Left ventricle myocardium superior (tissue), 1 donor: ENCODE measurements at places on chromosomes 16 and 17.

- DNase-seq = no peak
Observed at GRCh38 chr16:85440744-85441143, 172.4 kb upstream of the GSE1 start.

DNA sequence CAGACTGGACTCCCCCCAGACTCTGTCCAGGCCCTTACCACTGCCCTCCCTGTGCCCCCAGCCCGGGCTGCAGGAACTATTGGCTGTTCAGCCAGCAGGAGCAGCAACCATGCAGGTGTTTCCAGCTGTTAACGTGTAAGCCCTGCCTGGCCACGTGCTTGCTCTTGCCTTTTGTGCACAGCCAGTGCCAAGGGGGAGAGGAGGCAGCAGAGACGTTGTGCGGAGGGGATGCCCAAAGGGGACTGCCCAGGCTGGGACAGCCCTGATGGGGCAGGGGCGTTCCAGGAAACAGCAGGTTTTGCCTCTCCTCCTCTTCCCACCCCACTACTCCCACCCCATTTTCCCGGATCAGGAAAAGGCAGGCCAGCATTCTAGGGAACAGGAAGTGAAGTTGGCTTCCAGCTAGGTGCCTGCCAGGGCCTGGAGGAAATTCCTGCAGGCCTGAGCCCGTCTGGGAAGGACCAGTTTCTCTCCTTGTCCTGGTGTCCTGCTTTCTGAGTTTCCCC, 16.7 kb upstream of the LASP1NB start:
- no peak for DNase-seq

GRCh38 chr16:68228652-68229051, 7.3 kb downstream of the ESRP2 start:
- DNase-seq = no peak

GRCh38 chr17:43392397-43392796, 6.4 kb upstream of the ARL4D start:
- DNase-seq = no peak

GRCh38 chr17:30590081-30590733, 113.0 kb downstream of the GOSR1 start:
- DNase-seq = no peak

GRCh38 chr17:56213031-56213430, 59.8 kb downstream of the ANKFN1 start:
- no peak for DNase-seq

- no peak for DNase-seq
Observed at GRCh38 chr16:27759301-27759871, 209.4 kb downstream of the KATNIP start.

DNA sequence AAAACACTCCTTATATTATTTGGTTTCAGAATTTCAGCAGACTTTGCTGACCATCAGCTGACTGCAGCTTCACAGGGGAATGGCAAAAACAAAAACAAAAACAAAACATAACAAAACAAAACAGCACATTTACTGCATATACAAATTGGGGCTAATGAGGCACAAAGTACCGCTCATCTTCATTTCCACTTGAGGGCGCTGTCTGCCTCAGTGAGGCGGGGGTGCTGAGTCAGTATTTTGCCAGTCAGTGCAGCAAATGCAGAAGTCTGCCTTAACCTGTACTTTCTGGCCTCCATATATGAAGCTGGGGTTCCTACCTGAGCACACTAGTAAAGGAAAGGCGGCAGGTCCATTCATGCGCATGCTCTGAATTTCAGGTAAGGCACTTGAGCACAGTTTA, 13.5 kb upstream of the DYNLRB2 start:
- DNase-seq = no peak

DNA sequence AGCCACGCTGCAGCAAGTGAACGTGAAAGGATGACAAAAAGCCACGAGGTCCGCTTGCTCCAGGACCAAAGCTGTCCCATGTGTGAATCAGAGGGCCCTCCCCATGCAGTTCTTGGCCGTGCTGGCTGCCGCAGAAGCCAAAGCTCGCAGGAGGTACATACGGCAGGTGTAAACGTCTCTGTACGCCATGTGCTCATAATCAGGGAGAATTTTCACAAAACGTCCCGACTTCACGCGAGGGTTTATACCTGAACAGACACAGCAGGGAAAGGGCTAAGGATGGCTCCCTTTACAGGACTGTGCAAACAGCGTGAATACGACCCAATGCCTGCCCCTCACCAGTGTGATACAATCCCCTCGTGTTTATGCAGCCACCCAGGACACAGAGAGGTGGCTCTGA, 25.3 kb downstream of the FBXO31 start:
- DNase-seq = no peak

GRCh38 chr16:29645694-29646187, 17.3 kb upstream of the SPN start:
- no peak for DNase-seq

DNA sequence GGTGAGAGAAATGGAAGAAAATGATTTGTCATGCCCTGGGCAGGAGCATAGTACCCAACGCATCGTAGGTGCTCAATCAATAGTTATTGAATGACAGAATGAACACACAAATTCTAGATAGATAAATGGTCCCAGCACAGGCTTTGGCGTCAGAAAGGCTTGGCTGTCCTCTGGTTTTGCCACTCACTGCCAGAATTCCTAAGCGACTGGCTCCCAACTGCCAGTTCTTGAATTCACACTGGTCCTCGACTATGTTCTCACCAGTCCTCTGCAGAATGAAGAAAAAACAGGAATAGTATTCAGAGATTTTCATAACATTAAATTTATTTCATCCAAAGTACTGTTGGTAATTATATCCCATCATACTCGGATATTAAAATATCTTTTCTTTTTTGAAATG, 163.1 kb upstream of the NOL11 start:
- DNase-seq = no peak

GRCh38 chr17:2815781-2816185, 19.5 kb downstream of the RAP1GAP2 start:
- DNase-seq = no peak

DNA sequence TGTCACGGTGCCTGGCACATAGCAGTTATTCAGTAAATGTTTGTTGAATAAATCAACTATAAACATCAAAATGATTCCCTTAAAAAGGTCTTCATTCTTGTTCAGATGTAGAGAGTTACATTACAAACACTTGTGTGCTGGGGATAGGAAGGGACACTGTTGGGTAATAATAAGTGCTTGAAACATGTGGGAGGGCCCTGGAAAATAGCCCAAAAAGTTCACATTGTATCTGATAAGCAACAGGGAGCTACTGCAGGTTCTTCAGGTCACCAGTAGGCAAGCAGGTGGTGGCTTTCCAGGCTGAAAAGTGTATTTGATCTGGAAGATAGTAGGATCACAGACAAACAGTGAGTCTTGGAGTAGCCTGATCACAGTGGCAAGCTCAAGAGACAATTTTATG, 19.0 kb upstream of the ZNF652 start:
- DNase-seq = no peak

- DNase-seq = no peak
Observed at GRCh38 chr17:62966426-62967204, 580 bp downstream of the TANC2 start.

DNA sequence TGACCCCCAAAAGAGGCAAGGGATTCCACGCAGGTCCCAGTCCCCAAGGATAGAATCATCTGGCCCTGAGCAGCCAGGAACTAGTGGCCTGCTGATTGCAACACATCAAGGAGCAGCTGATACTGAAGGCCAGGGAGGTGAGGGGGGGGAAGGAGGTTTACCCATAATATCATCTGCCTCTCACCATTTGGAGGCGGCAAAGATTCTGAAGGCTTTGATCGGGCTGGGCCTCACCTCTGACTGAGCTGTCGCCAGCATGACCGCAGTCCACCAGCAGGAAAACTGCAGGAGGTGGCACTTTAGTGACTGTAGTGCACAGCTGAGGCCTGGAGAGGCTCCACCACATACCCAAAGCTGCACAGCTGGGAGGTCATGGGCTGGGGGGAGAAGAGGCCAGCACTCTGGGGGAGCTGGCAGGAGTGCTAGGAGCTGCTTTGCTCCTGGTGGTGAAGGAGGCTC, 20.5 kb upstream of the ITGA3 start:
- DNase-seq = no peak

DNA sequence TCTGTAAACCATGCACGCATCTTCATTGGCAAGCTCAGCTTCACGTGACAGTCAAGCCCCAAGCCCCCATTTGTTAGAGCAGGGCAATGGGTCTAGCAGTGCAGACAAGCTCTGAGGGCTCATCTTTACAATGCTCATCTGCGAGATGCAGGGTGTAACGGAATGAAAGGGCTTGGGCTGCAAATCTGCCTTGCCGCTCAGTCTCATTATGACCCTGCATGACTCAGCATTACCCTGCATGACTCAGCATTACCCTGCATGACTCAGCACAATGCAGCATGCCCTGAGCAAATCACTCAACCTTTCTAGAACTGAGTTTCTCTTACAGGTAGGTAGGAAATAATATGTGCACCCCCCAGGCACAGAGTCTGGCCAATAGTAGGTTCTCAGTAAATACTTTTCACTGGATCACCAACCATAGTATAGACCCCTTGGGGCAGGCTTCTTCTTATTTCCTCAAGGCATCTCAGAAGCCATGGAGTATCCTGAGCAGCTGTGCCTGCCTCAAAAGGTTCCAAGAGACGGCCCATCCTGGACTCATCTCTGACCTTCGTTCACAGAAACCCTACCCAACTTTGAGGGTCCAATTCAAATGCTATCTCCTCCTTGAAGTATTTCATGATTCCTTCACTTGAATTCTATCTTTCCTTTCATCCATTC, 391.3 kb upstream of the CDH5 start:
- DNase-seq = no peak

- DNase-seq = no peak
Observed at GRCh38 chr16:22116095-22116700, 23.9 kb downstream of the VWA3A start.

GRCh38 chr17:66447159-66447558, 144.7 kb downstream of the PRKCA start:
- DNase-seq = no peak

GRCh38 chr17:8401107-8401506, 3.5 kb upstream of the RNF222 start:
- DNase-seq = no peak

DNA sequence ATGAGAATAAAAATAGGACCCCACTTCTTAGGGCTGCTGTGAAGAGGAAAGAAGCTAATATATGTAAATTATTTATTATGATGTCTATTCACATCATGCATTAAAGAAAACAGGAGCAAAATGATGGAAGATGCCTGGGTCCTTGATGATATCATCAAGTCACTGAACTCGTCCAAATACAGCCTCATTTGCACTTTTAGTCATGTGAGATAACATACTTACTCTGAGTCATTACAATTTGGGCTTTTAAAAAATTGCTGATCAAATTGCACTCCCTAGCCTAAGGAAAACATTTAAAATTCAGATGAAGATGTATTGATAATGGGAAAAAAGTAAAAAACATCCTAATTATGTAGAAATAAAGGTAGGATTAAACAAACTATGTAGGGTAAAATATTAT, 302.7 kb upstream of the CCL2 start:
- DNase-seq = no peak

GRCh38 chr16:66930189-66930588, 4.0 kb downstream of the CIAO2B start:
- DNase-seq = no peak

GRCh38 chr17:50967795-50968194, 101.6 kb upstream of the TOB1 start:
- no peak for DNase-seq

DNA sequence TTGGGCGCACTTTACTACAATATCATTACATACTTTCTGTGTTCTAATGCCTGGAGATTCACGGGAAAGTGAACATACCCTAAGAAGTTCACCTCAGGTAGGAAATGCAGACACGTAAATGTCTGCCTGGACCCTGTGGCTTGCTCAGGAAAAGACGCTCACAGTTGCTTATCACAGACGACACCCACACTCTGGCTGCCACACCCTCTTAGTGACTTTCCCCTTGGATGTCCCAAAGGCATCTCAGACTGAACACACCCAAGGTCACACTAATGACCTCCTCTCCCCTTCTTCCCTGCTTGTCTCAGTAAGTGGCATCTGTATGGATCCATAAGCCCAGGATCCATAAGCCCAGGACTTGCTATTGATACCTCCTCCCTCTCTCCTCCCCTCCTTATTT, 32.6 kb downstream of the CDRT15 start:
- no peak for DNase-seq

GRCh38 chr17:13575922-13576419, 25.8 kb downstream of the HS3ST3A1 start:
- DNase-seq = no peak

GRCh38 chr16:85363881-85364280, 249.2 kb upstream of the GSE1 start:
- DNase-seq = no peak
